ENCODE measurements at places on chromosomes 6 and 20.

GRCh38 chr20:56400001-56400640 lies 7.7 kb downstream of the CSTF1 start:
- peak; percentile 65 for DNase-seq

GRCh38 chr20:13220194-13220903 lies 725 bp upstream of the ISM1 start:
- peak; percentile 4 for DNase-seq

- no peak for DNase-seq
These were observed 7.1 kb upstream of the TXNDC5 start for GRCh38 chr6:7917729-7918128.

DNA sequence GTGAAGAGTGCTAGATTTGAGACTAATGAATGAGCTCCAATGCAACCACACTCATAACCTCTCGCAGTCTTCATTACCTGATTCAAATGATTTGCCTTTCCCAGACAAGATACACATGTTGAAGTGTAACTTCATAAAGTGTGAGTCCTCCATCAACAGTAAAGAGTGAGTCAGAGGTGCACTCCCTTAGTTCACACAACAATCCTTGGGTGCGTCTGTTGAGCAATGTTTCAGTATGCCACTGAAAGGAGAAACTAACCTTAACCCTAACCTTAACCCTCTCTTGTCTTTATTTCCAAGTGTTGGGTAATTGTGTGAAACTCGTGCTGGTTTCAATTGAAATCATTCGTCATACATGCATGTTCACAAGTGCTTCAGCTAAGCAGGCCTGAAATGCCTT lies 21.0 kb upstream of the RIN2 start:
- no peak for DNase-seq

GRCh38 chr20:17430125-17430950 lies 100.8 kb downstream of the BFSP1 start:
- DNase-seq = no peak

DNA sequence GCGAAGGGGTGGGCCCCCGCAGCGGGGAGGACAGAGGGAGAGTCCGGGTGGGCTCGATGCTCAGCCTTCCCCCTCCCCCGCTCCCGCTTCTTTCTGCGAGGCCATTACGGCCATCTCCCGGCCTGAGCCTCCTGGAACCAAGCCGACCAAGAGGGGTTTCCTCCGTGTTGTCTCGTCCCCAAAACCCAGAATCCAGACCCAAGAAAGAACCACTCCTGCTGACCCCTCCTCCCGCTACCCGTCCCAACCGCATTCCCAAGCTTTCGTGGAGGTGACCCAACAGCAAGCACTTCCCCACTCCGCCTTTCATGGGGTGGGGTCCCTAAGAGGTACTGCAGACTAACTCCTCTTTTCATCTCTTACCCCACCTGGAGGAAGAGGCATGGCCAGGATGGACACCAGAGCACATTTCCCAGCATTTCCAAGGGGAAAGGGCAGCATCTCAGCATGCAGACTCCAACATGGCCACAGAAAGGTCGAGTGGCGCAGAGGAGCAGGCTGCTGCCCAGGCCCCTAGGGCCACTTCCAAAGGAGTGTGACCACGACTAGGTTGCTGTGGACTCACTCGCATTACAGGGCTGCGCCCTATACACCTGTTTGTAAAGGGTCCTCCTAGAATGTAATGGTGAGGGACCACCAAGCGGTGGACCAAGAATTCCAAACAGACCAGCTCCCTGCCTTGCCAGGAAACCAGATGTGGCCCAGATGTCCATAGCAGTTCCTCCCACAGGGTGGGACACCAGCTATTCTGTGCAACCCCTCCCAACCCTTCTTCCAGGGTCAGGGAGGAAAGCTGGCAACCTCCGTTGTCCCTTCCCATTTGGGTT lies 53.4 kb downstream of the MRPL14 start:
- DNase-seq = no peak

GRCh38 chr20:47338131-47338628 lies 18.3 kb downstream of the ZMYND8 start:
- DNase-seq = no peak

DNA sequence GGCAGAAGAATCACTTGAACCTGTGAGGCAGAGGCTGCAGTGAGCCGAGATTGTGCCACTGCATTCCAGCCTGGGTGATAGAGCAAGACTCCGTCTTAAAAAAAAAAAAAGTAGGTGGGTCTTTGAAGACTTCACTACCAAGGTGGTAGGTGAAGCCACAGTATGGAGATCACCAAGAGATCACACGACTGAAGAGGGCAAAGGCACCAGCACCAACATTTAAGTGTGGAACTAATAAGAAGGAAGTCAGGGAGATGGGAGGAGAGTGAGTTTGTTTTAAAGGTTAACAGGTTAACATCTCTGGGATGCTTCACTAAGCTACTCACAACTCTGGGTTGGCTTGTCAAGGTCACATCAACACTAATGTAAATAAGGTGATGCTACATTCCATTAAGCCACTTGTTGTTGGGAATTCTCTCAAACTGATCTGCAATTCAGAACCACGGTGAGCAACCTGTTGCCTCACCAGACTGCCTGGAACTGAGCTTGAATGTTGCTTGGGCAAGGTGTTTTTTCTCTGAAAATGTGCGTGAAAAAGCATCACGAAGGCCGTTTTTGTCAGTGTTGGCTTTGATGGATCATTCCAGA lies 48.7 kb downstream of the KCTD20 start:
- DNase-seq = no peak

DNA sequence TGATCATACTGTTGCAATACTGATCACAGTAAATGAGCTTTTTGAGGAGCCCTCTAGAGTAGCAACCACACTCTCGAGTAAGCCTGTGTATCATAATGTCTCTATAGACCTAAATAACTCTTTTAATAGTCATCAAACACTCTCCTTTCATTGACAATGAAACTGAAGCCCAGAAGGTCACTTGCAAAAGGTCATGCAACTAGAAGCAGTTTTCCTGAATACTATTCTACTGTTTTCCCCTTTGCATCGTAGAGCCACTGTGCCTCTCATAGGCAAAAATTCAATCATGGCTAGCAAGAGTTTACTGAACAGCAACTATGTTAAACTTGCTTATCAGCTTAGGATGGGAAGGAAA lies 105.3 kb downstream of the HIVEP2 start:
- no peak for DNase-seq

DNA sequence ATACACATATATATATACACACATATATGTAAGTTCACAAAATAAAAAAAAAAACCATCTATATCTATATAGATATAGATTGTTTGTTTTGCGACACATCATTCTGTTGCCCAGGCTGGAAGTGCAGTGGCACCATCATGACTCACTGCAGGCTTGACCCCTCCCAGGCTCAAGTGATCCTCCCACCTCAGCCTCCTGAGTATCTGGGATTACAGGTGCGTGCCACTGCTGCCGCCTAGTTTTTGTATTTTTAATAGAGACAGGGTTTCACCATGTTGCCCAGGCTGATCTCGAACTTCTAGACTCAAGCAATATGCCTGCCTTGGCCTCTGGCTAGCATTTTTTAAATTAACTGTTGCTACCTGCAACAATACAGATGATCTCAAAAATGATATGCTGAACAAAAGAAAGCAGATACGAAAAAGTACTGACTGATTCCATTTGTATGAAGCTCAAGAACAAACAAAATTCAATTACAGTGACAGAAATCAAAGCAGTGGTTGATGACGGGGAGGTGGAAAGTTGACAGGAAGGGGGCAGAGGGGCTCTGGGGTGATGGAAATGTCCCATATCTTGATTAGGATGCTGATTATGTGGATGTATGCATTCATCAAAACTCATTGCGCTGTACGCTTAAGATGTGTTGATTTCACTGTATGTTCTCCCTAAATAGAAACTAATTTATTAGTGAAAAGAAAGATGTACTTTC lies 49.6 kb downstream of the ATXN1 start:
- peak; percentile 43 for DNase-seq

DNA sequence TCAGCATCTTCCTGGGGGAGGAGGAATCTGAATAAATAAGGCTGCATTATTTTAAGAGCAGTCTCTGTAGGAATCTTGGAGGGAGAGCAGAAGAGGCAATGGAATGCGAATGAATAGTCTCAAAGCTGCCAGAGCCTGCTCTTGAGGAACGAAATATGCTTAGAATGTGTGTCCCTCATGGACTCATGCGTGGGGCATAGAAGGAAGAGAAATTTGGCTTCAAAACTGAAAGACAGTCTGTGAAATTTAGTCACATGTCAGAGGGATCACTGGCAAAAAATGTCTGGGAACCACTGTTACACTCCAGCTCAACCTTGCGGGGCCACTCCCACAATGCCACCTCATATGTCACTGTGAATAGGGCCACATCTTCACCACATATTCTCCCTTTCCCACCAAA lies 95.5 kb downstream of the GJA10 start:
- DNase-seq = no peak

GRCh38 chr6:170295510-170296422 lies 4.9 kb upstream of the DLL1 start:
- no peak for DNase-seq

DNA sequence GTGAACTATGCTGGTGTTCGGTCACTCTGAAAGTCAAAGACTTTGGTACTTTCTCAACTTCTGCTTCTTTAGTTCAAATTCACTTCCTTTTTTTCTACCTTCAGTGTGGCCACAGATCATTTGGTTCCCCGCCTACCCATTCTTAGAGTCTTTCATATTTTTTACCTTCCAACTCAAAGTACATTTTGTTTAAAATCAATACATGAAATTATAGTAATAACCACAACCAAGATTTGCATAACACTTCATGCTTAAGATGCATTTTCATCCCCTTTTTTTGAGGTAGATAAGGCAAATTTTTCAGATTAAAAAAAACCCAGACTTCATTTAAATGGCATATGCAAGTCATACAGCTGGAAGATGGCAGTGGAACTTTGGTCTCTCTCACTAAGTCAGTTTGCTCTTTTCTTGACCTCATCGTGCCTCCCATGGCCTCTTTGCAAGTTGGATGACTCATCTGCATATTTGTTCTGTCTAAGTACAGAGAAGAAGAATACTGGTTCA lies 11.9 kb upstream of the CNR1 start:
- no peak for DNase-seq

- no peak for DNase-seq
These were observed 39.5 kb upstream of the TBC1D22B start for GRCh38 chr6:37218061-37218460.

GRCh38 chr6:167349631-167350274 lies 24.9 kb downstream of the TTLL2 start:
- no peak for DNase-seq

GRCh38 chr6:168364793-168365421 lies 45.3 kb upstream of the DACT2 start:
- DNase-seq = no peak

DNA sequence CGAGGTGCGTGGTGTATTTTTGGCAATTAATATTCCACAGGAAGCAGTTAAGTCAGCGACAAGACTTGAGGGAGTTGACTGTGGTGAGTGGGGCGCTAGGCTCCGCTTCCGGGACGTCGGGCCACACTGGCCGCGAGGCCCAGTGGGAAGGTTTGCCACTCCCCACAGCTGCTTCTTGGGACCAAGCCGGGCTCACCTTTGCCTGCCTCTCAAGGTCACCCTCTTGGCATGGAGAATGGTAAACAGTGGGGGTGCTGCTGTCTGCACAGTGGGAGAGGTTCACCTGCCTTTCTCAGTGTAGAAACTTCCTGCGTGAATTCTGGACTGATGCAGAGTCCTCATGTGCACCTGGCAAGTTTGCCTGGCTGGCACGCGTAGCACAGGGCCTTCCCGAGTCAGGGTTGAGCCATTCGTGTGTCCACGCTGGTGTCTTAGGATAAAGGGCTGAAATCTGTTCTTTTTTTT lies 6.4 kb downstream of the OSBPL2 start:
- DNase-seq = no peak

- no peak for DNase-seq
These were observed 189.0 kb downstream of the LRFN2 start for GRCh38 chr6:40398034-40398691.

- DNase-seq = no peak
These were observed 127.5 kb upstream of the COL21A1 start for GRCh38 chr6:56374841-56375369.

DNA sequence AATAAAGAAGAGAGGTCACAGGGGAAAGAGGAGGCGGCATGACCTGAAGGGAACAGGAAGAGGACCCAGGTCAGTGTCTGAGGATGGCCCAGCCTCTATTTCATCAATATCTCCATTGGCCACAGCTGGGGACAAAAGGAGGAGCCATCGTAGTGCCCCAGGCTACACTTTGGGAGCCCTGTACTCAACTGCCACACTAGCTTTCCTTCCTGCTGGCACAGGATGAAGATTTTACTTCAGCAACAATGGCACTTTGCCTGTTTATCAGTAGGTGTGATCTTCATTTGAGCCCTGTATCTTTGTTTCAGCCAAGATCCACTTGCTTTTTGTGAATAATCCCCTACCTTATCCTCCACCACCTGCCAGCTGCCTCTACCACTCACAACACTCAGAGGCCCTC lies 35.4 kb upstream of the RCAN2 start:
- no peak for DNase-seq

GRCh38 chr20:21339499-21339898 lies 36.4 kb downstream of the XRN2 start:
- no peak for DNase-seq

DNA sequence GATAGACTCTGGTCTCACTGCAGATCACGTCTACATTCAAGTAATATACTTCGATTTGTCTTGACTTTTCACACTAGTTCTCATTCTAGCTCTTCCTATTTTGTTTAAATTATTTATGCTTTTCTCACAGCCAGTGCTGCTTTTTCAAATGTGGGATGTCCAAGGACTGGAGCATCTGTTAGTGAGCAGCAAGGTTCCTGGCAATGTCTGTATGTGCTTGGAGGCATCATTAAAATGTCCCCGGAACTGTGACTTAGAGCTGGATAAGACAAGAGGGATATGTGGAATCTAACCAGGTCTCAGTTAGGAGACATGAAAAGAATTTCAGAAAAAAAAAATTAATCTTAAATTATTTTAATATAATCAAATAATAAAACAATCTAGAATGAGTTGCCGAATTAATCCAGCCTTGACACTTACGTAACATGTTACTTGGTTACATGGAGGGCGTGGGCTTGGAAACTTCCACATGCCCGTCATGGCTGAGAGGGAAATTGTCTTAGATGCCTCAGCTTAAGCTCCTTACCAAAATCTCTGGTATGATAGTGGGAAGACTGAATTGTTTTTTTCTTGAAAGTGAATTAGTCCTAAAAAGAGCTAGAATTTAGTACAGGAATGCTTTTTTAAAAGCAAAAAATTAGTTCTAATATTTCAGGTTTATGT lies 21.4 kb upstream of the CARMIL1 start:
- DNase-seq = no peak

- DNase-seq = no peak
These were observed 152.7 kb downstream of the DLL1 start for GRCh38 chr6:170137911-170138910.

GRCh38 chr20:64080013-64080812 lies at the start of gene OPRL1:
Gene OPRL1 (plus strand): TSS chr20:64080082. CDS start chr20:64092721, 12,639 bp downstream.
- DNase-seq = peak; percentile 49
